ENCODE measurements at places on chromosomes 16 and 17.
A peak's percentile ranks its signal among the peaks of the same experiment; 100 is the strongest.

DNA sequence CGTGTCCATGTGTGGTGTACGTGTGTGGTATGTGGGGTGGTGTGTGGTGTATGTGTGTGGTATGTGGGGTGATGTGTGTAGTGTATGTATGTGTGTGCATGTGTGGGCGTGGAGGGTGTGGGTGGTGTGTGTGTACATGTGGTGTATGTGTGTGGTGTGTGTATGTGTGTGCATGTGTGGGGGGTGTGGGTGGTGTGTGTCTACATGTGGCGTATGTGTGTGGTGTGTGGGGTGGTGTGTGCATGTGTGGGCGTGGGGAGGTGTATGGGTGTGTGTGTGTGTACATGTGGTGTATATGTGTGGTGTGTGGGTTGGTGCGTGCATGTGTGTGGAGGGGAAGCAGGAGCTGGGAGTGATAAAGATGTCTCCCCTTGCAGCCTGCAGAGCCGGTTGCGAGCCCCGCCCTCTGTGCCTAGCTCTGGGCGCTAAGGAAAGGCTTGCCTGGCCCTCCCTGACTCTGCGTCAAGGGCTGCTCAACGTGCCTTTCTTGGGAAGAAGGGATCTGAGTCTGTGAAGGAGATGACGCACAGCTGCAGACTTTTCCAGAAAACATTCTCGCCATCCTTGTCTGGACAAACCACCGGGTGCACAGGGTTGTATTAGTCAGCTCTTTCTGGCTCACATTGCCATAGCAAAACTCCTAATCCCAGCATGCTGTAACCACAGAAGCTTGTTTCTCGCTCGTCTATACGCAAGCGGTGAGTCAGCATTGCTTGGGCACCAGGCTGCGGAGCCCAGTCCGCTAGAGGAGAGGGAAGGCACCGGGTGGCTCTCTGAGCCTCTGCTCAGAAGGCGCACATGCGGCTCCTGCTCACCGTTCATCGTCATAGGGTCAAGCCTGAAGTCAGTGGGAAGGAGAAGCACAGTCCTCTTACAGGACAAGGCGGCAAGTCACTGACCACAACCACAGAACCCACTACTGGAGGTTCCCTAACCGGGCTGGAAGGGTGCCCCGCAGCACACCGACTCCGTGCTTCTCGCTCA, 2.0 kb upstream of the CD300H start:
- DNase-seq, result peak; percentile 95

- no peak for DNase-seq
These were observed 53.7 kb upstream of the DHX40 start for GRCh38 chr17:59511726-59512125.

GRCh38 chr16:84751947-84752346, 52.1 kb downstream of the USP10 start:
- DNase-seq, result no peak

DNA sequence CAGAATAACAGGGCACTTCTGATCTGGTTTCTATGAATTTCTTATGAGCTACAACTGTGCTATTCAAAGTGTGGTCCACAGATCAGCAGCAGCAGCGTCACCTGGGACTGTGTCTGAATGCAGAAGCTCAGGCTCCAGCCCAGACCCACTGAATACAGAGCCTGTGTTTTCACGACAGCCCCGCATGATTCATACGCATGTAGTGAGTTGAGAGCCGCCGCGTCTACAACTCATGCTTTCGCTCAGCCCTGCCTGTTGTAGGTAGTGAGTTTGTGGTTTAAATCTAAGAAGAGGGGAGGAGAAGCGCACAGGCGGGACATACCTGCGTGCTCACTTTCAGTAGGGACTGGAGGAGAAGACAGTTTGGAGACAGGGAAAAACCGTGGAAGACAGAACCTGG, 28.5 kb upstream of the ELAC2 start:
- peak; percentile 65 for DNase-seq

- no peak for DNase-seq
These were observed 65.8 kb upstream of the SMIM36 start for GRCh38 chr17:55576996-55577586.

GRCh38 chr17:45110676-45111611, 21.4 kb downstream of the PLCD3 start:
- DNase-seq, result no peak

DNA sequence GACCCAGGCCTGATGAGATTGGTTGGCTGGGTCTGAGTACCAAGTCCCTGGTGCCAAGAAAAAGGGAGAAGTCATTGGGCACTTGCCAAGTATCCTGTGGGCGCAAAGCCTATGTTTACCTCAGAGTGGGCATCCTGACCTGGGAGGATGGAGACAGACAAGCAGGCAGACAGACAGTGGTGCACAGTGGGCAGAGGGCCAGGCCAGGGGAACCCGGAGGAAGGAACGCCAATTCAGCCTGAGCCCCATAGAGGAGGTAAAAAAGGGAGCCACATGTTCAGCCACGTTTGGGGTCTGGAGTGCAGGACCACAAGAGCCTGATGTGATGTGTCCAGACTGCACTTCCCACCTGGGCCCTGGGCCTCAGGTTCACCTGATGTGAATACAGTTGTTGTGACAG, 5.4 kb downstream of the PHKG2 start:
- DNase-seq, result no peak
